ENCODE measurements at places on chromosomes 1 and 21.
A peak's percentile ranks its signal among the peaks of the same experiment; 100 is the strongest.

GRCh38 chr21:23445307-23445706, 2162.0 kb downstream of the MRPL39 start:
- DNase-seq, result no peak

DNA sequence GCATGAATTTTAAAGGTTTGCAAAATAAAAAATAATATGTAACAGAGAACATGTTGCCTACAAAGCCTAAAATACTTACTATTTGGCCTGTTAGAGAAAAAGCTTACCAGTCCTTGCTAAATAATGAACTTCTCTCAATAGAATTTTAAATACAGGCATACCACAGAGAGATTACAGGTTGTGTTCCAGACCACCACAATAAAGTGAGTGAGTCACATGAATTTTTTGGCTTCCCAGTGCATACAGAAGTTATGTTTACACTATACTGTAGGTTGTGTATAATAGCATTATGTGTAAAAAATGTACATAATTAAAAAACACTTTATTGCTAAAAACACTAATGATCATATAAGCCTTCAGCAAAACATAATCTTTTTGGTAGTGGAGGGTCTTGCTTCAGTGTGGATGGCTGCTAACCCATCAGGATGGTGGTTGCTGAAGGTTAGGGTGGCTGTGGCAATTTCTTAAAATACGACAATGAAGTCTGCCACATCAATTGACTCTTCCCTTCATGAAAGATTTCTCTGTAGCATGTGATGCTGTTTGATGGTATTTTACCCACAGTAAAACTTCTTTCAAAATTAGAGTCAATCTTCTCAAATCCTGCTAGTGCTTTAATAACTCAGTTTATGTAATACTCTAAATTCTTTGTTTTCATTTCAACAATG, 48.6 kb downstream of the SCYL3 start:
- no peak for DNase-seq

DNA sequence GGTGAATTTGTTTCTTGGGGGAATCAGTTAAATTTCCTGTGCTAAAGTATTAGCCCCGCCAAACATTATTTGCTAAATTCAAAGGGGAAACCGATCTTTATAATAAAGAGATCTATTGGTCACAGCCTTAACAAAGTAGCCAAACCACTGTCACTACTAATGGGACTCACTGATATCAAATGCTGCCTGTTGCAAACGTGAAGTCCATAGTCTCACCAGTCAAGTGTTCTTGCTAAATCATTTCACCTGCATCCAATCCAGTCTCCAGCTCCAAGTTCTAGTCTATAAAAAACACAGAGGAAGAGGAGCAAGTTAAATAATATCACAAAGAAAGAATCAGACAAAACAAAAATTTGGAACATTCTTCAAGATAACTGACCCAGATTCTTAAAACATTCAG, 30.1 kb downstream of the SH3BGR start:
- no peak for DNase-seq

DNA sequence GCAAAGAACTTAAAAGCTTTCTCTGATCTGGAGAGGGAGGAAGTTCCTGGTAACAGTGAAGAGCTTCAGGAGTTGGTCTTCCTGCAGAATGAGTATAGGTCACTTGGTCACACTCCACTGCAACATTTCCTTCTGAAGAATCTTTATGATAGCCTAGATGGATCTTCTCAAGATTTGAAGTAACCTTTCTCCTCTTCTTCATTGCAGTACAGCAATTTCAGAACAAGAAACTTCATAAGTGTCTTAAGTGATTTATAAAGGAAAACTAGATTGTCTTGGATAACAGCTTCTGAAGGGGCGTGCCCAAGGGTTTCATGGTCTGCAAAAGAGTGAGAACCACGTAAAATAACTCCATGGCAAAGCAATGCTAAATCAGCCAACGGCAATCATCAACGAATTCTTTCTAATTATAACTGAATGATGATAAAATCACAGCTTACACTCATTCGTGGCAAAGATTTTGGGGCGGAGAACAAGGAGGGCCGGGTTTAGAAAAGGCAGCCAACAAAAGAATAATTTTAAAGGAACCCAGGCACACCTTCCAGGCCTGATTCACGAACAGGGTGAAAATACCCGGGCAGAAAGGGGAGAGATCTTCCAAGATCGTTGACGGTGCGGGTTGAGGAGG, 53.9 kb upstream of the ASPM start:
- peak; percentile 66 for DNase-seq

- no peak for DNase-seq
These were observed 18.6 kb downstream of the L1TD1 start for GRCh38 chr1:62213075-62213914.

- DNase-seq, result peak; percentile 67
These were observed 134.6 kb upstream of the ARHGEF16 start for GRCh38 chr1:3319874-3320245.

Data from fibroblast of skin of right biceps (primary cell).